Smooth muscle cell of trachea (primary cell): ENCODE measurements at places on chromosomes 6 and 20. TPM values are rescaled to one million over a fixed set of nuclear protein-coding genes. Genes with fewer than 3 reads are reported as not detected.

The UST gene
- total RNA-seq: 18.2 and 34.9 TPM in 2 replicates

The CBLN4 gene
- not detected in 2 replicates for total RNA-seq

The FNDC11 gene
- total RNA-seq: 1.8 and 2.3 TPM in 2 replicates

The BCAS1 gene
- under 0.01 TPM in 2 replicates for total RNA-seq

The C6orf120 gene
- 54.3 and 60.0 TPM in 2 replicates for total RNA-seq

The SEL1L2 gene
- total RNA-seq: not detected in 2 replicates

The MED23 gene
- total RNA-seq: 30.3 and 39.7 TPM in 2 replicates

The MYLIP gene
- total RNA-seq: 10.6 and 12.7 TPM in 2 replicates

The HNF4A gene
- total RNA-seq: not detected in 2 replicates

The NHSL1 gene
- 18.2 and 26.3 TPM in 2 replicates for total RNA-seq

The RAET1E gene
- 2.2 and 4.8 TPM in 2 replicates for total RNA-seq

The FAM83C gene
- not detected in 2 replicates for total RNA-seq

The ELOVL4 gene
- 5.6 and 8.7 TPM in 2 replicates for total RNA-seq
